ENCODE measurements at places on chromosomes 5 and 9. TPM values are rescaled to one million over a fixed set of nuclear protein-coding genes. Genes with fewer than 3 reads are reported as not detected.

DNA sequence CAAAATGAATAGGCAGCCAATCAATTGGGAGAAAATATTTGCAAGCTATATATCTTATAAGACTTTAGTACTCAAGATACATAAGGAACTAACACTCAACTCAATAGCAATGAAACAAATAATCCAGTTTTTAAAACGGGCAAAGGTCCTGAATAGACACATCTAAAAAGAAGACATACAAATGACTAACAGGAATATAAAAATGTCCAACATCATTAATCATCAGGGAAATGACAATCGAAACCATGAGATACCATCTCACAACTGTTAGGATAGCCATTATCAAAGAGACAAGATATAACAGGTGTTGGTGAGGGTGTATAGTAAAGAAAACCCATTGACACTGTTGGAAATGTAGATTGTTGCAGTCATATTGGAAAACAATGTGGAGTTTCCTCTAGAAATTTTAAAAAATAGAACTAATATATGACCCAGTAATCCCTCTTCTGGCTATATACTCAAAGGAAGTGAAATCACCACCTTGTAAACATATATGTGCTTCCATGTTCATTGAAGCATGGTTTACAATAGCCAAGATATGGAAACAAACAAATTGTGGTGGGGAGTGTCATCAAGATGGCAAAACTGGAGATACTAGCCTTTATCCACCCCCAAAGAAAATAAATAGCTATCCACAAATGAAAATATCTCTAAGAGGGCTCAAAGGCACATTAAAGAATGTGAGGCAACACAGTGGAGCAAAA is 13.9 kb upstream of the BTNL3 start:
- DNase-seq = no peak
- no peaks in the 10 kb centered on the region for H3K4me1 ChIP-seq

ELOVL7 gene
- 1.9 TPM for total RNA-seq

DNA sequence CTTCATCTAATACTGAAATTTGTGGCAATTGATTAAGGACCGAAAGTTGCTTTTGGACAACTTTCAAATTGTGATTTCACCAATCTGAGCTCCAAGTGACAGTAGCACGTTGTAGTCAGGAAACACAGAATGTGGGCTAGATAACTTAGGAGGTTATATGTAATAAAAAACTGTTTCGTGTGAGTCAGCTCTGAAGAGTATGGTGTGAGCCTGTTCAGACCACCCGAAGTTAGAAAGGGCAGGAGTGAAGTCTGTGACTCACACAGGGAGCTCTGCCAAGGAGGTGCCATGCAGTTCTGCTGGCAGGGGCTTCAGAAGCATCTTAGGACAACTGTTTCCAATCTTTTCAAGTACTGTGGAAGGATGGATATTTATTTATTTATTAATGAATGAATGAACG is 16.4 kb upstream of the ZBTB34 start:
- no peaks in the 10 kb centered on the region for H3K36me3 ChIP-seq
- no peaks in the 10 kb centered on the region for H3K27me3 ChIP-seq
- peaks cover 10% of the 10 kb centered on the region for H3K4me1 ChIP-seq
- no peak for DNase-seq

DNA sequence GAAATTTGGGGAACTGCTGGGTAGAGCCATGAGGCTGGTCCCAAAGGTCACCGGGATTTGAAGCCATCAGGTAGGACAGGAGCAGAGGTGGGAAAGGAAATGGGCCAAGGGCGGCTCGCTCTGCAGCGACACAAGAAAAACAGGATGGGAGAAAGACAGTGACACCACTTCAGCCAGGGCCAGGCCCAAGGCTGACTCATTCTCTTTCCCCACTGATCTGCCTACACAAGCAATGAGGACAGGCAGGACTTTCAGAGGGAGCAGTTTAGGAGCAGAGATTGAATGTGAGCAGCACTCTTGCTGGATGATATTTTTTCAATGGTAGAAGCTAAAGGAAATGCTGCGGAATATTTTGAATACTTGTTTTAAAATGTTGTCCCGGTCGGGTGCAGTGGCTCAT is 3.5 kb downstream of the RUFY1 start:
- peaks cover 42% of the 10 kb centered on the region for H3K4me1 ChIP-seq
- peak; percentile 38 for DNase-seq
- H3K27me3 ChIP-seq = no peaks in the 10 kb centered on the region

- no peaks in the 10 kb centered on the region for H3K36me3 ChIP-seq
- DNase-seq = no peak
- no peaks in the 10 kb centered on the region for H3K27me3 ChIP-seq
- no peak overlapping the region for H3K27ac ChIP-seq
These were observed 48.2 kb downstream of the ADAMTS2 start for GRCh38 chr5:179297026-179297425.

INSL4 gene
- total RNA-seq = not detected

TOMM5 gene
- 63.1 TPM for total RNA-seq

- no peaks in the 10 kb centered on the region for H3K27me3 ChIP-seq
- H3K36me3 ChIP-seq = no peaks in the 10 kb centered on the region
- no peak for DNase-seq
These were observed 15.2 kb downstream of the ZBTB5 start for GRCh38 chr9:37449862-37450632.

DNA sequence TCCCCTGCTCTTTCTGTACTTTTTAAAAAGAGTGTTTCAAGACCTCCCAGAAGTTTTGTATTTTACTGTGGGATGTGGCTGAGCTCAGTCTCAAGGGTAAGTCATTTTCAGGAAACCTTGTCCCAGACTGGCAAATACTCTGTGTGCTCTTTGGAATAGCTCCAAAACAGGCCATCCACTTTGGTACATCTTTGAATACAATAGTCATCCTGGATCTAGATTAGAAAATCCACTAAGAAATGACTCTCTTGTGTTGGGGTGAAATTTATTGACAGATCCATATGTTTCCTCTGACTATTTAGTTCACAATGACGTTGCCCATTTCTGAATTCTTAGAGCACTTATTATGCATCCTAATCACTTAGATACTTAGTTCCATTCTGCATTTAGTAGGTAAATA is 95.2 kb downstream of the PLCXD3 start:
- no peaks in the 10 kb centered on the region for H3K4me1 ChIP-seq
- H3K4me3 ChIP-seq = no peak overlapping the region
- no peaks in the 10 kb centered on the region for H3K36me3 ChIP-seq
- DNase-seq = no peak

GRCh38 chr5:178304761-178305645 is 72.4 kb upstream of the PHYKPL start:
- no peaks in the 10 kb centered on the region for H3K4me1 ChIP-seq
- DNase-seq = no peak
- no peaks in the 10 kb centered on the region for H3K27me3 ChIP-seq
- H3K36me3 ChIP-seq = no peaks in the 10 kb centered on the region
- H3K27ac ChIP-seq = no peak overlapping the region

HSPA4 gene
- 55.4 TPM for total RNA-seq

DNA sequence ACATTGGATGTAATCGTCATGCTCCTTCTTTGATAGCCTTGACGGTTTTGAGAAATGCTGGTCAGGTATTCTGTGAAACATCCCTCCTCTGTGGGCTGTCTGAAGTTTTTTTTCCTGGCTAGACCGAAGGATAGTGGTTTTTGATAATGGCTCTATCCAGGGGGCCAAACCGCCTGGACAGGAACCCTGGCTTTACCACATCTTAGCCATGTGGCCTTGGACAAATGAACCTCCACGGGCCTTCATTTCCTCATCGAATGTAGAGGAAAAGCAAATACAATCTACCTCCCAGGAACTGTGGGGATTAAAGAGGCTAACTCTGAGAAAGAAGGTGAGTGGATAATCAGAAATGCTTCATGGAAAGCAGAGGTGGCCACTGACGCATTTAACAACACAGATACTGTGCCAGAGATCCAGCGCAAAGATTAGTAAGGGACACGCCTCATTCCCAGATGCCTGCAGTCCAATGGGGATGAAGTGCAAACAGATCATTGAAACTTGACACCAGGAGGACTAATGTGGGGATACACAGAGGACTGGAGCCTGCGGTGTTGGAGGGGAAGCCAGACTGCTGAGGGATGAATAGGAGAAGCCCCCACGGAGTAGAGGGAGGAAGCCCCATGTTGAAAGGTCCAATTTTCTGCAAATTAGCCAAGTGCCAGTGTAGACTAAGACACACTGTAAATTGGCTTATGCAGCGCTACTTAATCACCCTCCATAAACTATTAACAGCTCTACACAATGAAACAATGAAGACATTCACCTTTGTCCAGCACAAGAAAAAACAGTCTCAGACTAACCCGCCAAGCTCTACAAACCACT is 41.6 kb downstream of the MYO10 start:
- DNase-seq = no peak
- no peaks in the 10 kb centered on the region for H3K27me3 ChIP-seq
- H3K4me1 ChIP-seq = peaks cover 49% of the 10 kb centered on the region

LIFR gene
- 103 TPM for total RNA-seq

GRCh38 chr9:3992924-3993323 is 306.9 kb downstream of the GLIS3 start:
- H3K4me1 ChIP-seq = no peaks in the 10 kb centered on the region
- H3K4me3 ChIP-seq = no peak overlapping the region
- H3K27ac ChIP-seq = no peak overlapping the region
- no peaks in the 10 kb centered on the region for H3K36me3 ChIP-seq
- no peak for DNase-seq
- no peaks in the 10 kb centered on the region for H3K27me3 ChIP-seq

Measured in upper lobe of left lung (tissue), 6 donors.